ENCODE measurements at places on chromosomes 4 and X.

GRCh38 chr4:136838607-136839006 is 693.7 kb downstream of the PCDH18 start:
- DNase-seq, result no peak

- DNase-seq, result no peak
Measured at GRCh38 chrX:41192880-41193279, 107.6 kb downstream of the USP9X start.

- DNase-seq, result no peak
Measured at GRCh38 chr4:56106180-56107147, 157.7 kb downstream of the CEP135 start.

GRCh38 chrX:4151798-4152197 is 438.3 kb upstream of the PRKX start:
- DNase-seq, result no peak

DNA sequence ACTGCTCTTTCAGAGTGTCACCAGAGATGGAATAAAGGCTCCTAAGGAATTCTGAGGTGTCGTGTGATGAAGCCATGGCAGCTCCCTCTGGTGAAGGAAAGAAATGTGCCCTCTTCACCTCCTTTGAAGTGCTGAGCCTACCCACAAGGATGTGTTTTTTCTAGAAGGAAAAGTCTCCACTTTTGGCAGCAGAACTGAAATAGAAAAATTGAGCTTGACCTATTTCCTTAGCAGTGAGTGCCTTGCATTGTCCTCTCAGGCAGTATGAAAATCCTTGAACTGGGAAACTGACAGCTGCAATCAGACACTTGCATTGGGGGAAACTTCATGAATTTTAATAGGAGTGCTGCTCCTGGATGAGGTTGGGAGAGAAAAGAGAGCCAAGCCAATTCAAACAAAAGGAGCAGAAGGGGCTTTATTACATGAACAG is 95.2 kb downstream of the DCLK2 start:
- no peak for DNase-seq

- no peak for DNase-seq
Measured at GRCh38 chr4:69823481-69824186, 36.3 kb downstream of the SULT1E1 start.

DNA sequence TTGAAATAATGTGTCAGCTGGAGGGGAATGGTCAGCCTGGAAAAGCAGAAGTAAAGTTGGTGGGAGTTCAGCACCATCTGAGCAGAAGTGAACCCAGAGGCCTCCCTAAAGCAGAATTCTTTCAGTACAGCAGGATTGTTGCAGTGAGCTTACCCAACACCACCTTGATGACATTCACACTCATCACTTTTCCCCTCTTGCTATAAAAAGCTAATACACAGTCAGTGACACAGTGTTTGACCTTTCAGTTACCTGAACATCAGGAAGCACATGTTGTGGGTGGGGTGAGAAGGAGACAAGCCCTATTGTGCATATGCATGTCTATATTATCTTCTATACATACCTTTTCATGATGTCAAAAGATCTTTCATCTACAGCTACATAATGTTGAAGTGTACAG is 624.7 kb upstream of the ZFP42 start:
- DNase-seq, result no peak

Data from left lung (tissue), 14 donors.